ENCODE measurements at places on chromosomes 16 and 17.
A peak's percentile ranks its signal among the peaks of the same experiment; 100 is the strongest.

DNA sequence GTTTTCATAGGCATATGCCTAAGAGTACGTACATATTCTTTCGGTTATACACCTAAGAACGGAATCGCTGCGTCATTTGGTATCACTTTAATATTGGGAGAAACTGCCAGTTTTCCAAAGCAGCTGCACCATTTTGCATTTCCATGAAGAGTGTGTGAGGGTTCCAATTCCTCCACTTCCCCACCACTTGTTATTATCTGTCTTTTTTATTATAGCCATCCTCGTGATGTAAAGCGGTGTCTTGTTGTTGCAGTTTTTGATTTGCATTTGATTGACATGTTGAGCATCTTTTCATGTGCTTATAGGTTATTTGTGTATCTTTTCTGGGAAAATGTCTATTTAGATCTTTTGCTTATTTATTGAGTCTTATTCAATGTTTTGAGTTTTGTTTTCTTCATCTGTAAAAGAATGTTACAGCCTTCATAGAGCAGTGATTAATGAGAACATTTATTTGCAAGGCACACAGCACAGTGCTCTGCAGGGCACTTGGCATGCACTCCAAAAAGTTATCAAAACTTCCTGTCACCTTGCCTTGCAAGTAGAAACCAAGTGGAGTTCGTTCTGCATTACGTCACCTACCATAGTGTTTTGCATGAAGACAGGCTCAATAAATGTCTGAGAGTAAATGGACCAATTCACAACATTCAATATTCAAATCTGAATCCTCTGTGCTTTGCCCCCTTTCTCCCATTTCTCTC is 26.6 kb upstream of the ST6GALNAC1 start:
- DNase-seq, result peak; percentile 56

GRCh38 chr16:85019659-85020245 is 7.8 kb upstream of the KIAA0513 start:
- DNase-seq, result no peak

DNA sequence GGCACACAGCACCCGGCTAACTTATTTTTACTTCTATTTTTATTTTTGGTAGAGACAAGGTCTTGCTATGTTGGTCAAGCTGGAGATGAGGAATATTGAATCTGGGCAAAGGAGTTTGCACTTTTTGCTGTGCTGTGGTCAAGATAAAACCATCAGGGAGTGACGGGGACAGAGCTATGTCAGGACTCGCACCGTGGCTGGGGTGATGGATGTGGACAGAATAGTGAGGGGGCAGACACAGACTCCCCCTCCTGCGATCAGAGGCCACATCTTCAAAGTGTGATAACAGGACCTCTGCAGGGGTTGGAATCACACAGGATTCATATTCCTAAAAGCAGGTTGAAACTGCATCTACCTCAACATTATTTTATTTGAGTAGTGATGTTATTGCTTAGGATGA is 25.6 kb downstream of the IL21R start:
- DNase-seq, result no peak

DNA sequence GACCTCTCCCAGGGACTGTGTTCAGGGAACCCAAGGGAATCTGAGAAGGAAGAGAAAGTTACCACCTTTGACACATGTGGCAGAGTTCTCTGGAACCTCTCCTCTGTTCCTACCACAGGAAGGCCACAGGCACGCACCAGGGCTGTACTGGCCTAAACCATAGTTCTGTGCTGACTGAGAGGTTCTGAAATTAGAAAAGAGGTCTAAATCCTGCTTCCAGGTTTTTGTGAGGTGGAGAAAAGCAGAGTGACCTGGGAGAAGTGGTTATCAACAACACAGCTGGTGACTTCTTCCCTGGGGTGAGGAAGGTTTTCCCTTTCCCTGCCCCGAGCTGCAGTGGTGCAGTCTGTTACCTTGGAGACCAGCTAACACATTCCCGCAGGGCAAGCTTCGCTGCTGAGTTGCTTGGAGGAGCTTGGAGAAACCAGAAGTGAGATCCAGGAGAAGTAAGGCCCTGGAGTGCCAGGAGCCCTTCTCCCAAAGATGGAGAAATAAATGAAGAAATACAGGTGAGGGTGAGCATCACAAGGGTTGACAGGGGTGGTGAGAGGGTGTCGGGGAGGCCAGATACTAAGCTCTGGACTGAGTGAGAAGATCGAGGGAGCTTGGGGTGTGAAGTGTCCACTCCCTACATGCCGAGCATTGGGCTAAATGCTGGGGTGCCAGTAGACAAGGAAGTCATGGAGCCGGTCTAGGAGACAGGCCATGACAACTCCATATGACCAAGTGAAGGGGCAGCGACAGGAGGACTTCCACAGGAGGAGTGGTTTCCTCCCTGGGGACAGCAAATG is at the start of gene VWA3A:
TSS of gene VWA3A (plus strand) at position 399 of the 791 bp plus-strand sequence. CDS start at position 496, 97 bp downstream.
- DNase-seq, result no peak

GRCh38 chr17:81522491-81523401 is 5.4 kb upstream of the FSCN2 start:
- DNase-seq, result no peak

- DNase-seq, result no peak
Observed at GRCh38 chr16:85872734-85873133, 26.2 kb upstream of the IRF8 start.

GRCh38 chr17:20935740-20936139 is 107.1 kb downstream of the USP22 start:
- no peak for DNase-seq

All from CD4-positive, alpha-beta T cell treated with Interleukin-6 for 4 hours (primary cell).